AG10803 (cell line): ENCODE measurements at places on chromosomes 1 and 21.

DNA sequence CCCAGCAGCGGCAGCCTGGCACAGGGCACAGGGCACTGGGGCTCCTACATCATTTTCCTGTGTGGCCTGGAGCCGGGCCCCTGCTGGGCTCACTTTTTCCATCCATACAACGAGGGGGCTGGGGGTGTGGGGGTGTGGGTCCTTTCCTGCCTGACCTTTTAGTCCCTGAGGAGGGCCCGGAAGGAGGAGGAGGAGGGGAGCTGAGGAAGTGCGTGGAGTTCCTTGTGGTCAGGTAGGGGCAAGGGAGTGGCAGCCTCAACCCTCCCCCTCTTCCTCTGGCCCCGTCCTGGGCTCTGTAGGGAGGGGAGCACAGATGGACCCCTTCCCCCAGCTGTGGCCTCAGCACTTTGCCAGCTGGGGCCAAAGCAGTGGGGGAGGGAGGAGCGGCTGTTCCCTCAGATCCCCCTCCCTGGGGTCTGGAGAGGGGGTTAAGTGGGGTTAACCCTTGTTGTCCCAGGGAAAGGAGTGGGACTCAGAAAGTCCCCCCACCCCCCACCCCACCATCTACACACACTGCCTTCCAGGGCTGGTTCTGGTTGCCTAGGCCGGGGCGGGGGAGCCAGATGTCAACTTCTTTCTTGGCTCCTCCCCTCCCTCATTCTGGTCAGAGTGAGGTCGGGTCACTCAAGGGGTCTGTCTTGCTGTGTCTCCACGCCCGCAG, 5.7 kb downstream of the NTRK1 start:
- DNase-seq = no peak

GRCh38 chr21:46007492-46007868, 25.9 kb downstream of the COL6A1 start:
- no peak for DNase-seq

GRCh38 chr1:18940303-18941020, 16.0 kb downstream of the IFFO2 start:
- peak; percentile 54 for DNase-seq

GRCh38 chr1:70142075-70142474, 63.3 kb downstream of the LRRC40 start:
- peak; percentile 63 for DNase-seq

DNA sequence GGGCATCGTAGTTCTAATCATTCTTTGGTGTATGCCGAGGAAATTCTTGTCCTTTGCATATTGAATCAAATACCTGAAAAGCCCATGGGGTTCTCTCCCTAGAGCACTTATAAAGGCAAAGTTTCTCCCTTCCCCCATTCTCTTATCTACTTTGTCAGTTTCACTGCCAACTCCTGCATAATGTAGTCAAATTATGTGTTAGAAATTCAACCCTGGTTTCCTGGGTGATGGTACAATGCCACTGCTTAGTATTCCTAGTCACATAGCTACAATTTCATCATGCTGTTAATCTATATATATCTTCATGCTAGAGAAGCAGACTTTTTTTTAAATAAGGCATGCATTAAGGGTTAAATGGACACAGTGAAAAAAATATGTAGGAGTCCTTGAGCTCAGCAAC, 119.0 kb downstream of the PDE4B start:
- DNase-seq = no peak

DNA sequence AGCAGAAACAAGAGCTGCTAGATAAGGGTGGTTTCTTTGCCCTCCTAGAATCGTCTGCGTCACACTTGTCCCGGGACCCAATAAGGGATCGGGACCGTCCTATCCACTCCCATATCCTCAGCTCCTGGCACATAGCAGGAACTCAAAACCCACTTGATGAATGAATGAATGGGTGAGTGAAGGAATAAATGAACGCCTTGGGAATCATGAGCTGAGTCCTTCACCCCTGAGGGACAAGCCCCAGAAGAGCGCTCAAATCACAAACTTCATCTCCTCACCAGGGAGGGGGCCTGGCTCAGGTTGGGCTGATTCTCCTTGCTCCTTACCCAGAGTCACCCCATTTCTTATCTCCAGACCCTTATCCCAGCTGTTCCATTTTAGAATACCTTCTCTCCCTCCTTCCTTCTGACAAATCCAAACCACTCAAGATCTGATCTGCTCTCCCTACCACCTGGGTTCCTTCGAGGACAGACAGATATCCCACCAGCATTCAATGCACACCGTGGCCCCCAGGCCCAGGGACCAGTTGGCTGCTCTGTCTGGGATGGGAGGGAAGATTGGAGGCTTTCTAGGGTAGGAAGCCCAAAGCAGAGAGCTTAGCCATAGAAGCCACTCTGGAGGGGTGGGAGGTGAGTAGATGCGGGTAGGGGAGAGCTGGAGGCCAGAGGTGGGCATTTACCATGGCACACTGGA, 643 bp upstream of the MOB3C start:
- DNase-seq = no peak

DNA sequence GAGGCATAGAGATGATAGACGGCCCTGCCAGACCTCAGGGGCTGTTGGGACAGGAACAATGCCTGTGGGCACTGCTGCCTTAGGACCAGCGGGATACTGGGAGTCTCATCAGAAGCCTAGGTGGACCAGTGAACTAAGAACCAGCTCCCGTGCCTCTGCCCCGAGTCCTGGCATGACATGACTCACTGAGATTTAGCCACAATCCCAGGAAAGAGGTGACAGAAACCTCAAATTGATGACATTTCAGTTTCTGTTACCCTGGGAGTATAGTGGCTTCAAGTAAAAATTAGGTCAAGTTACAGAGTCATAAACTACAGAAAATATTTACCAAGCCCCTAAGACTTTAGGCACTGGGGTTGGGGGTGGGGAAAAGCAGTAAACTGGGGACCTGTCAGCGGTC, 74.6 kb upstream of the GADD45A start:
- no peak for DNase-seq

DNA sequence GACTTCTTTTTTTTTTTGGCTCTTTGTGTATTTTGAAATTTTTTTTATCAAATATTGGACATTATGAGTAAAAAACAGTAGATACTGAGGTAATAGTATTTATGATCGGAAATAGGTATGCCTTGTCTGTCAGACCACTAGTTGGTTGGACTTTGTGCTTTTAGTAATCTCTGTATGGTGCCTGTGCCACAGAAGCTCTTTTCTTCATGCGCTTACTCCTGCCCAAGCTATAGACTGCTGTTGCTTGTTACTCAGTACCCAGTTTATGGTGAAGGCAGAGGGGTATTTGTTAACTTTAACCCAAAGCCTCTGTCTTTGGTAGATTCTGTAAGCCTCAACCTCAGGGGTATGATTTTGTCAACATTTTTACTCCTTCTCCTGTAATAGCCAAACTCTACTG, 8.6 kb downstream of the SLC30A7 start:
- DNase-seq = no peak
